ENCODE measurements at places on chromosomes 5 and 9. TPM values are rescaled to one million over a fixed set of nuclear protein-coding genes. Genes with fewer than 3 reads are reported as not detected.

DNA sequence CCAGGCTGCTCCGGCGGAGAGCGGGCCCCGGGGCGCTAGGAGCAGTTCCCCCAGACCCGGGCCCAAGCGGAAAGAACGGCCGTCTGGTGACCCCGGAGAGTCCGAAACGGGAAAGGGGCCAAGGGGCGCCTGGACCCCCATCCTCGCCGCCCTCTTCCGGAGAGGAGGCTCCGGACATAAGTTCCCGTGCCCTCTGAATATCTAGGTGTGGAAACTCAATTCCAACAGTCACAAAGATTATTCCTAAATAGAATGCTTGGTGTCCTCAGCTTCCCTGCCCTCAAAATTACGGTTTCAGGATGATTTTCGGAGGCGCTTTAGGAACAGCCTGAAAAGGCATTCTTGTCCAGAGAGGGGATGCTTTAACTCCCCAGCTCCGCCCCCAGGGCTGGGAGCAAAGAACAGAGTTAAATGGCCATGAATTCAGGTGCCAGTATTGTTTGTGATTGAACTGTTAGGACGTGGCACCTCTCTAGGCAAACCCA is 681 bp upstream of the LHFPL2 start:
- peak; percentile 33 for DNase-seq

DNA sequence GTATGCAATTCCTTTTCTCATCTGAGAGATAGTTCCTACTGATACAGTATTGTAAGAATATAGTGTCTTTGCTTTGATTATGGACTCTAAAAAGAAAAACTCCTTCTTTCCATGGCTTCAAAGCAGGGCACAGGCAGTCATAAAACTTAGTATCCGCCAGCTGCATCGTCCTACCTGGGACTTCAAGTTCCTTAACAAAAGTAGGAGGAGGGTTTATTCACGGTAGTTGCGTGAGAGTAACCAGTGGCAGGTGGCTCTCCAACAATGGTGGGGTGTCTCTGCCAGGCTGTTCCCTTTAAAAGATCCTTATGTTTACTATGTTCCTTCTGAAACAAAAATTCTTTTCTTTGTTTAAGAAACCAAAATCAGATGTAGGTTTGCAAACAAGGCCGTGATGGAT is 173.5 kb upstream of the DMAC1 start:
- DNase-seq: no peak

GRCh38 chr5:39721394-39721793 is 296.6 kb upstream of the DAB2 start:
- no peak for DNase-seq

GRCh38 chr5:133818869-133819600 is 149.4 kb downstream of the C5orf15 start:
- no peak for DNase-seq

DNA sequence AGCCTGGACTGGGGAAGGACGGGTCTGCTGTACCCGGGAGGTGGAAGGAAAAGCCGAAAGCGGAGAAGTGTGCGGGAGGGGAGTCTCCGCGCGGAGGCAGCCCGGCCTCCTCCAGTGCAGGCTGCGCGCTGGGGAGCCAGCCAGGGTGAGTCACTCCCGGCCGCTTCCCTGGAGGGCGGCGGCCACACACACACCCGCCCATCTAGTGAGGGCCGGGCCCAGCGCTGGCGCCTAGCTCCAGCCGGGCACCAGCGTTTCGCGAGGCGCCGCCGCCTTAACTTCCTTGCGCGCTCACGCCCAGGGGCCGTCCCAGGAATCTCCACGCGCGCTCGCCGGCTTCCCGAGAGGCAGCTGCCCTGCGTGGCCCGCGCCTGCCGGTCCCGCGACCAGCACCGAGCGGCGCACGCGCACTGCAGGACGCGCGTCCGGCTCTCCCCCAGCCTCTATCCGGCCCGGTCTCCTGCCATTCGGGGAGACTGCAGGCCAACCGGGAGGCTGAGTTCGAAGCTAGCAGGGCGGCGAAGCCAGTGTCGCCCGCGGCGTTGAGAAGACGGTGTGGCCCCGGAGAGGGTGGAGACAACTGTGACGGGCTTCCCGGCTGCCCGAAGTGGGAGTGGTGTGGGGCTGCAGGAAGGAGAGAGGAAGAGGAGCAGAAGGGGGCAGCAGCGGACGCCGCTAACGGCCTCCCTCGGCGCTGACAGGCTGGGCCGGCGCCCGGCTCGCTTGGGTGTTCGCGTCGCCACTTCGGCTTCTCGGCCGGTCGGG is at the start of gene JAK2:
TSS of gene JAK2 (plus strand) at position 652 of the 765 bp plus-strand sequence. CDS start 36,716 bp downstream, outside the sequence.
- DNase-seq: peak; percentile 98

Gene TUSC1
- not detected for total RNA-seq

Data from Daoy (cell line).